G401 (cell line): ENCODE measurements at places on chromosomes 6 and 20.

GRCh38 chr6:2733324-2733723 is 17.4 kb downstream of the MYLK4 start:
- no peak for DNase-seq

GRCh38 chr6:26017632-26017966 is 55.0 kb downstream of the TRIM38 start:
- no peak for DNase-seq

- DNase-seq: no peak
Observed at GRCh38 chr20:51059862-51060261, 37.0 kb upstream of the KCNG1 start.

GRCh38 chr6:40315060-40315459 is 272.1 kb downstream of the LRFN2 start:
- no peak for DNase-seq

DNA sequence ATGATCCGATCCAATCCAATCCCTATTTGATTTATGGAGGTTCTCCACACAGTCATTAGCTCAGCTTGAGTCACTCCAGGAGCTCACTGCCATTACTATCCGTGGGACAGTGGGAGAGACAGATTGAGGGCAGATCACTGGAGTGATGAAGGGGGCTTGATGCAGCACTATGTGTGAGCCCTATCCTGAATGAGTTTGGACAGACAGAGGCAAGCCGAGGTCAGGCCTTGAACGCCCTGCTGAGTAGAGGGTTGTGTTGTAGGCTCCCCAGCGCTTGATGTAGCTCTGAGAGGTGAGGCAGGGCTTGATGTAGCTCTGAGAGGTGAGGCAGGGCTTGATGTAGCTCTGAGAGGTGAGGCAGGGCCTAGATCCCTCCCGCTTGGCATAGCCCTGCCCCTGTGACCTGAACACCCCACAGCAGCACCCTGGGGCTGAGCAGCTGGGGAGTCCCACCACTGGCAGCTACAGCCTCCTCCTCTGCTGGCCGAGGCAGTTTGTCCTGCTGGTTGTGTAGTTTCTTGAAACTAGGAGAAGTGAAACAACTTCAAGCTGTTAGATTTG is 58.7 kb downstream of the ZFAND3 start:
- no peak for DNase-seq
